Activated naive CD8-positive, alpha-beta T cell treated with anti-CD3 and anti-CD28 coated beads, Interleukin-2, amount 50 U/mL, for 24 hours (primary cell): ENCODE measurements at places on chromosomes 5 and 9.

- H3K4me3 ChIP-seq = no peak overlapping the region
- H3K4me1 ChIP-seq = no peaks in the 10 kb centered on the region
- H3K27ac ChIP-seq = no peak overlapping the region
Observed at GRCh38 chr5:23506329-23507236, 826 bp upstream of the PRDM9 start.

GRCh38 chr9:73152953-73153352 lies 1.3 kb downstream of the ANXA1 start:
- H3K27me3 ChIP-seq = no peaks in the 10 kb centered on the region
- H3K4me1 ChIP-seq = peaks cover 92% of the 10 kb centered on the region
- peak overlapping the region; percentile 83 for H3K4me3 ChIP-seq
- peak overlapping the region; percentile 91 for H3K27ac ChIP-seq

DNA sequence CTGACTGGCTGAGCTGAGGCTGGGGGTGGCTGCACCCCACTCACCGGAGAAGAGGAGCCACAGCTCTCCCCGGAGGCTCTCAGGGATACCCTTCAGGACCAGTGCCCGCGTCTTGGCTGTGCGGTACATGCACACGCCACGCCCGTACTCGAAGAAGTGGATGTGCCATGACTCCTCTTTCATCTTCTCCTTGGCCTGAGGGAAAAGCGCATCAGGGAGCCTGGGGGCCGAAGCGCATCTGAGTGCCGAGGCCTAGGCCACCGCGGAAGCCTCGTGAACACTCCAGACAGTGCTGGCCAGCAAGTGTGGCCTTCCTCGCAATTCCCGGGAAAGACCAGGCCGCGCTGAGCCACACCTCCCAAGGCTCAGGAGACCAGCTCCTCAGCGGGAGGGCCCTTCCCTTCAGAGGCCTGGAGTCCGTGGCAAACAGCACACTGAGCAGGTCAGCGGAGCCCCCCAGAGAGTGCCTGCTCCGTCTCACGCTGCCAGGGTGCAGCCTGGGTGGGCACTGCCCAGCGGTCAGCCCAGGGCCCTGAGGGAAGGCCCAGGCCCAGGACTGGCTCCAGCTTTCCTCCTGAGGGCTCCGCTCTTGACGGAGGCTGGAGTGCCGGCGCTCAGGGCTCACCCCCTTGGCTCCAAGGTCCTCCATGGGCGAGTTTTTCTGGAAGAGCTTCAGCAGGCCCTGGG lies 20.5 kb upstream of the MRNIP start:
- no peaks in the 10 kb centered on the region for H3K27me3 ChIP-seq
- no peaks in the 10 kb centered on the region for H3K4me1 ChIP-seq
- H3K27ac ChIP-seq = no peak overlapping the region

DNA sequence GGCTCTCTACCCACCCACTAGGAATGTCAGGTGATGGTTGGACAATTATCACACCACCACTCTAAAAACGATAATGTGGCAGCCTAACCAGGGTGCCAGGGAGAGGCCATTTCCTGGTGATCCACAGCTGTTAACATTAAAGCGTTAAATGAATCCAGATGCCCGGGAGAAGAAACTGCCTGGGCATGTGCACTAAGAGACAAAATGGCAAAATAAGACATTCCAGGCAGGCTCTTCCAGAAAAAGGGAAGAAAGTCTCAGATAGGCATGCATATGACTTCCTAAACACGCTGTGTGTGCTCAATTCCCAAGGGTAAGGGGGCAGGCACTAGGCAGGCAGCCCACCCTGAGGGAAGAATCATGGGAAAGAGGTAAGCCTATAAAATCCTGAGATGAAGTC lies 4.6 kb upstream of the TXN start:
- no peak for DNase-seq
- H3K4me1 ChIP-seq = peaks cover 27% of the 10 kb centered on the region
- H3K27ac ChIP-seq = no peak overlapping the region
- no peak overlapping the region for H3K4me3 ChIP-seq
- peaks cover 8% of the 10 kb centered on the region for H3K27me3 ChIP-seq

- no peaks in the 10 kb centered on the region for H3K27me3 ChIP-seq
- H3K4me3 ChIP-seq = no peak overlapping the region
- no peaks in the 10 kb centered on the region for H3K36me3 ChIP-seq
- no peak for DNase-seq
Observed at GRCh38 chr9:9299134-9299533, 1313.7 kb downstream of the PTPRD start.

- H3K4me1 ChIP-seq = peaks cover 96% of the 10 kb centered on the region
- peak; percentile 57 for DNase-seq
- no peaks in the 10 kb centered on the region for H3K27me3 ChIP-seq
- peak overlapping the region; percentile 97 for H3K27ac ChIP-seq
- H3K4me3 ChIP-seq = peak overlapping the region; percentile 50
Observed at GRCh38 chr5:131379723-131380122, 115.9 kb downstream of the CDC42SE2 start.

- H3K27me3 ChIP-seq = peaks cover 2% of the 10 kb centered on the region
- no peak for DNase-seq
- H3K4me1 ChIP-seq = peaks cover 6% of the 10 kb centered on the region
Observed at GRCh38 chr9:88370346-88370745, 17.9 kb upstream of the SPIN1 start.

GRCh38 chr9:14362175-14362574 lies 48.2 kb upstream of the NFIB start:
- no peaks in the 10 kb centered on the region for H3K4me1 ChIP-seq
- DNase-seq = no peak
- no peaks in the 10 kb centered on the region for H3K36me3 ChIP-seq

- H3K27me3 ChIP-seq = peaks cover 43% of the 10 kb centered on the region
- peak overlapping the region; percentile 77 for H3K4me3 ChIP-seq
- no peak overlapping the region for H3K27ac ChIP-seq
- DNase-seq = no peak
- peaks cover 9% of the 10 kb centered on the region for H3K36me3 ChIP-seq
Observed at GRCh38 chr5:181204113-181204825, 727 bp downstream of the TRIM7 start.

GRCh38 chr9:20205821-20206220 lies 416.5 kb downstream of the MLLT3 start:
- peaks cover 8% of the 10 kb centered on the region for H3K27me3 ChIP-seq
- H3K4me3 ChIP-seq = no peak overlapping the region
- no peak overlapping the region for H3K27ac ChIP-seq
- H3K36me3 ChIP-seq = no peaks in the 10 kb centered on the region

GRCh38 chr5:80151890-80152289 lies 104.0 kb downstream of the SERINC5 start:
- no peak for DNase-seq
- H3K36me3 ChIP-seq = peaks cover 29% of the 10 kb centered on the region
- peaks cover 51% of the 10 kb centered on the region for H3K4me1 ChIP-seq
- no peak overlapping the region for H3K4me3 ChIP-seq

DNA sequence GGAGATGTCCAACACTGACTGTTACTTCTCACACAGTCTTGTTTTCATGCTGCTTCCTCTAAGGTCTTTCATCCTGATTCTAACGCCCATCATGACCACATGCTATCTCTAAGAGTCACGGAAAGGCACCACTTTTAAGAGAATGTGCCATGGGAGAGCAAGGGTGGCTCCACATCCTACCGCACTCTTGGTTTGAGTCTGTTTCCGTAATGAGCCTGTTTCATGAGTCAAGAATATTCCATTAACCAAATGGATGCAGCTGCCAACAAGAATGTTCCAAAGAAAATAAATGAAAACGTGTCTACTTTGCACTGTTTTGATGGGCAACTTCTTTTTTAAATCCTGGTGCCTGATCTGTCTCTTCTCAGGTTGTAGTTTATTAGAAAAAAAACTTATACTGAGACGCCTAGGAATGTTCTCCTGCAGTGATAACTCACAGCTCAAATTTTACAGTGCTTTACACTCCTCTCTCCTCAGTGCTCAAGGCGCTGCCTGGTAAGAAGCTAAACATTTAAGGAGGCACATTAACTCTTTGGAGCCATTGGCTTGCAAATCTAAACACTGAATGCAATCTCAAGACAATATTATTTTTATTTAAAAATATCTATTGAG lies 124.3 kb downstream of the FGF1 start:
- peaks cover 6% of the 10 kb centered on the region for H3K27me3 ChIP-seq
- H3K4me1 ChIP-seq = no peaks in the 10 kb centered on the region
- no peak overlapping the region for H3K27ac ChIP-seq
- no peak for DNase-seq
- no peak overlapping the region for H3K4me3 ChIP-seq
- no peaks in the 10 kb centered on the region for H3K36me3 ChIP-seq

DNA sequence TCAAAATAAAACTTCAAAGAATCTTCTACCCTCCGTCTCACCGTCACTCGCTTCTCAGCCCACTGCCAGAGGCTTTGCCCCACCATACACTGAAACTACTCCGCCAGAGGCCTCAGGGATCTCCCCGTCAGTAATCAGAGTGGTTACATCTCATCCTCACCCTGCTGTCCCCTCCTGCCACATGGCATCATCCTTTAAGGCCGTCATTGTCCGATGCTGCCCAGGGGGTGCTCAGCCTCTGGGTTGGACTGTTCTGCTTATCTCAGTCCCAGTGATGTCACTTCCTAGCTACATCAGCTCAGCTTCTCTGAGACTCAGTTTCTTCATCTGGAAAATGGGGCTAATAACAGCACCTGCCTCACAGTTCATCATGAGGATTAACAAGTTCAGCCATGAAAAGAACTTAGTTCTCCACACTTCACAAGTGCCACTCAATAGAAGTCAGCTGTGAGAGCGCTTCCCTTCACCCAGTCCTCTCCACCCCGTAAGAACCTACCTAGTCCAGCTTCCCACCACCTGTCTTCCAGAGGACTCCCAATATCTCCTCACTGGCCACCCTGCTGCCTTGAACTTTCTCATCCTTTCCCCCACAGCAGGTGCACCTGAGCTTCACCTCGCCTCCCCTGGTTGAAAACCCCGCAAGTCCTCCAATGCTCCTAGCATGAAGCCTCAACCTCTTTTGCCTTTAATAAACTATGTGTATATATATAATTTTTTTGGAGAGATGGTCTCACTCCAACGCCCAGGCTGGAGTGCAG lies 2.8 kb upstream of the IL3 start:
- H3K4me3 ChIP-seq = no peak overlapping the region
- peak overlapping the region; percentile 87 for H3K27ac ChIP-seq
- DNase-seq = peak; percentile 4
- peaks cover 73% of the 10 kb centered on the region for H3K4me1 ChIP-seq

GRCh38 chr5:53166183-53166495 lies 56.6 kb upstream of the MOCS2 start:
- no peak overlapping the region for H3K27ac ChIP-seq
- no peaks in the 10 kb centered on the region for H3K4me1 ChIP-seq
- H3K36me3 ChIP-seq = no peaks in the 10 kb centered on the region
- peaks cover 1% of the 10 kb centered on the region for H3K27me3 ChIP-seq

- no peak for DNase-seq
- H3K4me3 ChIP-seq = no peak overlapping the region
- no peak overlapping the region for H3K27ac ChIP-seq
- no peaks in the 10 kb centered on the region for H3K4me1 ChIP-seq
- H3K27me3 ChIP-seq = no peaks in the 10 kb centered on the region
Observed at GRCh38 chr9:13158986-13159385, 120.5 kb downstream of the MPDZ start.

DNA sequence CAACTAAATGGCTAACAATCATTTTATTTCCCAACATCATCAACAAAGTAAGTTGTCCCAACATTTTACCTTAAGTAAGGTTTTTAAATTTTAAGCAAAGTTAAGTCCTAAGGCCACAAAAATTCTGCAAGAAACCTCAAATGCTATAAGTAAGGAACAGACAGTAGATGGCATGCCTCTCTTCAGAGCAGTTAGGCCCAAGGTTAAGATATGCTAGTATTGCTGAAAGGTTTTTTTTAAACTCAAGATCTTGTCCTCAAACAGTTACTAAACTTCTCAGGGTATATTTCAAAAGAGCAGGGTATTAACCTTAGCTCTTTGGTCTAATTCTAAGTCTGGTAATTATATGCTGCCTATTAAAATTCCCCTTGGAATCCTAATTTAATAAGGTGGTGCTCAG lies 35.1 kb downstream of the PJA2 start:
- peaks cover 32% of the 10 kb centered on the region for H3K4me1 ChIP-seq
- H3K27ac ChIP-seq = no peak overlapping the region
- no peak for DNase-seq
- H3K4me3 ChIP-seq = no peak overlapping the region

DNA sequence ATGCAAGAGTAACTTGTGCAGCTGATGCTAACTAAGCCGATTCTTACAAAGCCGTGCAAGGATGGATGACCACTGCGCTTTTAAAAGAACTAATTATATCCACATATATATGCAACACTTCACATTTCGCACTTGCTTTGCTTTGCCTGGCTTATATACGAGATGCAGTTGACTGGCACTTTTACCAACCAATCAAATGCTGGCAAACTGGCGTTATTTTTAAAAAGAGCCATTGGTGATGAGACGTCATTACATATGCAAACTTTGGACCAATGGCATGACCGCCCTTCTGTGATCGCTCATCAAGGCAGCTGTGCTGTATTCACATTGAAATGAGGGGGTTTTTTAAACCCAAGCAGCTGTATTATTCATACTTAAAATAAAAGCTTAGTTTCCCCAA lies 1147.7 kb upstream of the WWC1 start:
- H3K4me1 ChIP-seq = no peaks in the 10 kb centered on the region
- H3K27ac ChIP-seq = no peak overlapping the region
- no peak for DNase-seq
- H3K27me3 ChIP-seq = no peaks in the 10 kb centered on the region
- no peak overlapping the region for H3K4me3 ChIP-seq

DNA sequence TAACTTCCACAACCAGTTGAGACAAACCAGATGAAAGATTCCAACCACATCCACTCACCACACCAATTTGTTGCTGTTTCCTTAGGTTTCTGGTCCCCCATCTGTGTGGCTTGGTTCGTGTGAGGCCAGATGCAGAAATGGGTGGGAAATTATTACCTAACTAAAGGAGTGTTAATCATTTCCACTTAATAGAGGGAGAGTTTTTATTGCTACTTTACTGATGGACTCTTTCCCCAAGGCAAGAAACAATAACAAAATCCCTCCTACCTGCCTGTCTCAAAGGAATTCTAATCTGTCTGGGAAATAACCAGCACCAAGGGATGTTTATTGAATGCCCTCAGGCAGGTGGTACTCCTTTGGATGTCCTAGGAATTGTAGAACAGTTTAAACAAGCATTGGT lies 76.3 kb downstream of the TMEM167A start:
- no peak overlapping the region for H3K27ac ChIP-seq
- H3K4me1 ChIP-seq = no peaks in the 10 kb centered on the region
- no peak overlapping the region for H3K4me3 ChIP-seq
- H3K36me3 ChIP-seq = no peaks in the 10 kb centered on the region
- no peak for DNase-seq
